ENCODE measurements at places on chromosomes 7 and 10. TPM values are rescaled to one million over a fixed set of nuclear protein-coding genes. Genes with fewer than 3 reads are reported as not detected.

- peaks cover 16% of the 10 kb centered on the region for H3K36me3 ChIP-seq
- no peaks in the 10 kb centered on the region for H3K27me3 ChIP-seq
- peak overlapping the region; percentile 22 for H3K27ac ChIP-seq
- no peak overlapping the region for H3K4me3 ChIP-seq
These were observed 130.0 kb upstream of the BTBD16 start for GRCh38 chr10:122140941-122141623.

PRKCQ gene
- total RNA-seq: 3.3 TPM

INA gene
- total RNA-seq: 36.4 TPM

DNA sequence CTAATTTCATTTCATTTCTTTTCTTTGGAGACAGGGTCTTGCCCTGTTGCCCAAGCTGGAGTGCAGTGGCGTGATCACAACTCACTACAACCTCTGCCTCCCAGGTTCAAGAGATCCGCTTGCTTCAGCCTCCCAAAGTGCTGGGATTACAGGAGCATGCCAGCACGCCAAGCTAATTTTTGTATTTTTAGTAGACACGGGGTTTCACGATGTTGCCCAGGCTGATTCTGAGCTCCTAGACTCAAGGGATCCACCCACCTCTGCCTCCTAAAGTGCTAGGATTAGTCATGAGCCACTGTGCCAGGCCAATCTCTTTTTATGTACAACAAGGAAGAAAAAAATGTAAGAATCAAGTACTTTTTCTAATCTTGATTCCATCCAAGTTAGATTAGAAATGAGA is 10.7 kb upstream of the KMT2E start:
- H3K27me3 ChIP-seq: no peaks in the 10 kb centered on the region
- peaks cover 5% of the 10 kb centered on the region for H3K36me3 ChIP-seq
- DNase-seq: no peak
- H3K4me3 ChIP-seq: peak overlapping the region; percentile 10
- peak overlapping the region; percentile 69 for H3K27ac ChIP-seq
- H3K4me1 ChIP-seq: peaks cover 67% of the 10 kb centered on the region

PKD2L1 gene
- total RNA-seq: not detected

NOBOX gene
- total RNA-seq: not detected

DNA sequence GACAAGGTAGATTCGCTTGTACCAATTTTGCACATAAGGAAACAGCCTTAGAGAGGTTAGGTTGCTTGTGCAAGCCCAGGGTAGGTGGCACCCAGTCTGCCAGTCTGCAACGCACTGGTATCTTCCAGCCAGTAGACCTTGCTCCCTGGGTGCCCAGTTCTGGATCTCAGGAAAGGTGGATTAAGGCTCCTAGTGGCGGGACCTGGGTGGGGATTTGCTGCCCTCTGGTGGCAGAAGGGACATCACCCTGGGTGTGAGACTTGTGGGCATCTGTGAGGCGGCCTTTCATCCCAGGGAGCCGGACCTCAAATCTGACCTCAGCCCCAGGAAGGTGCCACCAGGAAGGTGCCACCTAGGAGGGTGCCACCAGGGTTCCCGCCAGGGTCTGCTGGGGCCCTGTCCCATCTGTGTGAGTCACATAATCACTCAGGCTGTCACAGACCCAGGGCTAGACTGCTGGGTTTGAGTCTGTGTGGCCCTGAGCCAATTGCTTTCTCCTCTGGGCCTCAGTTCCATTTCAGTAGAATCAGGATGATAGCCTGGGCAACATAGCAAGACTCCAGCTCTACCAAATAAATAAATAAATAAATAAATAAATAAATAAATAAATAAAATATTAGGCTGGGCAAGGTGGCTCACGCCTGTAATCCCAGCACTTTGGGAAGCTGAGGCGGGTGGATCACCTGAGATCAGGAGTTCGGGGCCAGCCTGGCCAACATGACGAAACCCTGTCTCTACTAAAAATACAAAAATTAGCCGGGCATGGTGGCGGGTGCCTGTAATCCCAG is 5.3 kb upstream of the PRKRIP1 start:
- peak overlapping the region; percentile 47 for H3K4me3 ChIP-seq
- H3K27ac ChIP-seq: no peak overlapping the region
- H3K27me3 ChIP-seq: no peaks in the 10 kb centered on the region
- peaks cover 6% of the 10 kb centered on the region for H3K4me1 ChIP-seq

TACC2 gene
- 52.6 TPM for total RNA-seq

DNA sequence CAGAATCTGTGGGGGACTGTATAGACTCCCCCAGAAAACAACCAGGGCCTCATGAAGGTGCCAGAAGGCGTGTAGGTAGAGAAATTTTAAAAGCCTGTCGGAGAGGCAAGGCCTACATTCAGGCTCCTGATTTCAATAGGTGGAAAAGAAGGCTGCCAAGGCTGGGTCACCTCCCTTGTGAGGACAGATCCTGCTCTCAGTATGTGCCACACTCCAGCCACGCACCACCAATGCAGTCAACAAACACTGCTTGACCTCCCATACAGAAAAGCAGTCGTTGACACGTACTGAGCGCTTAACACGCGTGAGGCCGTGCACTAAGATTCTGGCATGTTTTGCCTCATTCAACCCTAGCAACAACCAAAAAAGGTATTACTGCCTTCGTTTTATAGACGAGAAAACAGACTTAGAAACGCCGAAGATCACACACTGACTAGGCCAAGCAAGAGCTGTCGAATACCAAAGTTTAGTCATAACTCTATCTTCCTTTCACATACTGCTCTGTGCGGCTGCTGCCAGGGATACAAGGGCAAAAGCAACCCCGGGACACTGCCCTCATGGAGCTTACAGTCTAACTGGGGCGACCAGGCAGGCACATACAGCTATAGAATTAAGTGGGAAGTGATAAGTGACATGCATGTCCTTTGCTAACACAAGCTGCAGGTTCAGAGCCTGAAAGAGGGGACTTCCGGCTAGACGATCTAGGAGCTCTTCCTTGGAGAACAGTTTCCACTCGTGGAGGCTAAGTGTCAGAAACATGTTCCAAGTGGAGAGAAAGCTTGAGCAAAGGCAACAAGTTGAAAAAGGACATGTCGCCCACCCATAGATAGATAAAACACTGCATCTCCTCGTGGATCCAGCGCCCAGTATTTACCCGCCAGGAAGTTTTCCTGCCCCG is 797 bp upstream of the NKX2-3 start:
- peak overlapping the region; percentile 50 for H3K4me3 ChIP-seq
- H3K4me1 ChIP-seq: peaks cover 35% of the 10 kb centered on the region
- peaks cover 97% of the 10 kb centered on the region for H3K27me3 ChIP-seq

DNA sequence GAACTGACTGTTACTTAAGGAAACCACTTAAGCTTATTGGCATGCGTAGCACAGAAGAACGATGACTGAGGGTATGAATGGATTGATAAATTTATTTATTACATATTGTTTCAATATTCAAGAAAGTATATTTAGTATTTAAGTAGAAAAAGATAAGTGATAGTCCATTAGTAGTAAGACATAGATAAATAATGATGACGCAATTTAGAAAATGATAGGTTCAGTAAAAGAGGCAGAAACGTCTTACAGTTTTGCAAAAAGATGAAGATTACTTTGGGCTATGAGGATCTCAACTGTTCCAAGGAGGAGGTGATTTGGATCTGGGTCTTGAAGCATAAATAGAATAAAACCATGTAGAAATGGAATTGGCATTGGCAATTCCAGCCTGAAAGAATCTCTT is 36.6 kb upstream of the RSU1 start:
- DNase-seq: no peak
- H3K27me3 ChIP-seq: no peaks in the 10 kb centered on the region
- H3K27ac ChIP-seq: no peak overlapping the region
- H3K4me1 ChIP-seq: peaks cover 29% of the 10 kb centered on the region
- no peaks in the 10 kb centered on the region for H3K36me3 ChIP-seq
- no peak overlapping the region for H3K4me3 ChIP-seq

All from neural crest cell (in vitro differentiated cells).